ENCODE measurements at places on chromosomes 6 and 20.

DNA sequence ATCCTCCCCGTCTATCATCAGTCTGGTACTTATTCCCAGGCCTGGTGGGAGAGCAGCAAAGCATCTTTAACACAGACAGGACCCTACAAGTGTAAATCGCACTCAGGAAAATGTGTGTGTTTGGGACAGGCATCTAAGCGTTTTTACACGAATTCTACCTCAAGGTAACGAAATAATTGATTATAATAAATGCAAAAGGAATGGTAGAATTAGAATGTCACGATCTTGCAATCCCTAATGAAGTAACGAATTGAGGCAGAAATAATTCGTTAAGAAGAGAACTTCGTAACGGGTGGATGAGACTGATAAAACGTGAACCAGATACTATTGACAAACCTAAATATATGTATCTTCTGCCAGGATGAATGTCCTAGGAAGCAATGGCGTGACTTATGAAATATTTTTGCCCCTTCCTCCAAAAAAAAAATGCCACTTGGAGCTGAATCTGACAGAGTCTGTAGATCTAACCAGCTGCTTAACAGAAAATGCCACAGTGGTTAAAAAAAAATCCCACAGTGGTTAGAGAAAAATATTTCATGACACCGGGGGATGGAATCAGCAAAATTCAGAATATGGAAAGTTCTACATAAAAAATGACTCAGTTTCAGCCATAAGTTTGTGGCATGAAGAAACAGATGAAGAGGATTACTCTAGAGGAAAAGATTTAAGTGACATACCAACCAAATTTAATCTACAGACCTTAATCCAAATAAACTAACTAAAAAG, 68.7 kb downstream of the F13A1 start:
- DNase-seq = no peak

DNA sequence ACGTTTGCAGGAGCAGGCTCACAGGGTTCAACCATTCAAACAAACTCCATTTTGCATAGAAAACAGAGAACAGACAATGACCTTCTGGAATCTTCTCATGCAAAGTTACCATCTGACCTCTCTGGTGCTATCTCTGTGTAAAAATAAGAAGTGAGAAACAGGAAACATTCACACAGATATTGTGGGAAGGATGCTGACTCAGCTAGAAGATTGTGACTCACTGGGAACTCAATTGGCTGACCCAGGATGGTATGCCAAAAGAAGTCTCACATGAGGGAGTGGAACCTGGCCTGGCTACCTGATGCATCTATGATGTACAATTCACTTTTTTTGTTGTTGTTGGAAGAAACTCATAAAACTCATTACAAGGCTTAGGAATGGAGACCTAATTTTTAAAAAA, 61.1 kb upstream of the TBX18 start:
- DNase-seq = no peak

GRCh38 chr6:130034378-130035146, 16.2 kb downstream of the L3MBTL3 start:
- no peak for DNase-seq

DNA sequence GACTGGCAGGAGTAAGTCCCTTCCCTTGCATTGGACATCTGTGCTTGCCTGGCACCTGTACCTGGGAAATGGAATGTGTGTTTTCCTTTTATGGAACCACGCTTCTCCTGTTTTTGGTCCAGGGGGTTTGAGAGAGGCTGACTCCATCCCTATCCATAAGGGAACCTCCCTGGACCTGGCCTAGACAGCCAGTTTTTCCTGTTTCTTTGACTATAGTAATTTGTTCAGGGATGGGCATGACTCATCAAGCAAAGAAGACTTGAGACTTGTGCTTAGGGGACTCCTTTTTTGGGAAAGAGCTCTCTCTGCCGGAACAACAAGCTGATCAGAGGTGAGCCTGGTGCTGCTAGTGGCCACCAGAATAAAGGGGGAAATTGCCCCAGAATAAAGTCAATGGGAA, 393.8 kb downstream of the CDH26 start:
- no peak for DNase-seq

DNA sequence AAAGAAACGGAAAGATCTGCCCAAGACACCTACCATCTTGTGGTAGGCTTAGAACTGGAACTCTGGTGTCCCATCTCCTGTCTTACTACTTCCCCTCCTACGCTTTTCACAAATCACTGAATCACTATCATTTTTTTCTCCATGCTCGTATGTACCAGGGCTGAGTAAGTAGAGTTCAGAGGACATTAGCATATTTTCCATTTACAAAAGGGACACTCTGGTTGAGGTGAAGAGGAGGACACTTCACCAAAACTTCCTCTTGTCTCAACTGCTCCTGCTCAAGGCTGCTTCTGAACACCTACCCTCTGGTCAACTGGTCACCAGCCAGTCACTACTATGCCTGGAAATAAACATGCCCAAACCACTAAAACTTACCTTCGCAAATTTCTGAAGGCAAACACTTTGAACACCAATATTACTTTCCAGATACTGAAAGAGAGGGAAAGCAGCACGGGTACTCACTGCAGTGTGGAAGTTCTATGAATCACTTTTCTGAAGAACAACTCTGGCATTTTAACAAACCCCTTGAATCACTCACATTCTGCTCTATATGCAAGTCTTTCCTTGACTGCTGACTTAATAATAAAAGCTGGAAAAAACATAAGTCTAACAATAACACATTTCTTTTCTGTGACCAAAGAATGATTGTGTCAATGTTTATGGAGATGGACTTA, 123.3 kb downstream of the INSM1 start:
- DNase-seq = no peak

DNA sequence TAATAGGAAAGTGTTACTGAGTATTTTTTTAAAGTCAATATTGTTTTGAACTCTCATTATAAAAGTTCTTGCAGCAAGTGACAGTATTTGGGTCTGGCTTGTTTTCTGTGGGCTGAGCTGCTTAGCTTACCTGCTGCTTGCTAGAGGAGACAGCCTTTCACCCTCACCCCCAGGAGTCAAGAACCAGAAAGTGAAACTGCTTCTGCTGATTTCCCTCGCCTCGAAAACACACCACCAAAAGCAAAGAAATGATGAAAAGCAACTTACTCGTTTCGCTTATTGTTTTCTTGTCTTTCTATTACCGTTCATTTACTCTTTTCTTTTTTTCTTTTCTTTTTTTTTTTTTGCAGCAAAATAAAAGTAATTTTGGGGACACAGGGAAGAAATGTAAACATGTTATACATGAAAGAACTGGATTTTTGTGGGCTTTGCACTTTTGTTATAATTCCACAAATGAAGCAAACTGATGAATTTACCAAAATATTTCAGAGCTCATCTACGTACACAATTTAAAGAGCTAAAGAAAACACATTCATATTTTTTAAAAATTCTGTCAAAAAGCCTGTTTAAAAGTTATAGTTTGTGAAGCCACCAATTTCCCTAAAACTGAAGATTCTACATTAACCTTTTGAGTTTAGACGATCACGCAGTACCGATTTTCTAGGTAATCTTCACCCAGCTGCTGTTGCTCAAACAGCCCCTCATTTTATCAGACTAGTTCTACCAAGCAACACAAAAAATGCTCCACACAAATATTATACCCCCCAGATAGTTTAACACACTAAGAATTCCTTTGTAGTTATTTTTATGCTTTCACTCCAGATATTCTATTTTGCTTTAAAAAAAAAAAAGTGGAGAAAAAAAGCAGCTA, 1.7 kb downstream of the SCML4 start:
- no peak for DNase-seq

GRCh38 chr20:63711085-63711645, 3.3 kb downstream of the ZGPAT start:
- no peak for DNase-seq

- DNase-seq = no peak
These were observed 3.2 kb upstream of the RFPL4B start for GRCh38 chr6:112343977-112344376.

DNA sequence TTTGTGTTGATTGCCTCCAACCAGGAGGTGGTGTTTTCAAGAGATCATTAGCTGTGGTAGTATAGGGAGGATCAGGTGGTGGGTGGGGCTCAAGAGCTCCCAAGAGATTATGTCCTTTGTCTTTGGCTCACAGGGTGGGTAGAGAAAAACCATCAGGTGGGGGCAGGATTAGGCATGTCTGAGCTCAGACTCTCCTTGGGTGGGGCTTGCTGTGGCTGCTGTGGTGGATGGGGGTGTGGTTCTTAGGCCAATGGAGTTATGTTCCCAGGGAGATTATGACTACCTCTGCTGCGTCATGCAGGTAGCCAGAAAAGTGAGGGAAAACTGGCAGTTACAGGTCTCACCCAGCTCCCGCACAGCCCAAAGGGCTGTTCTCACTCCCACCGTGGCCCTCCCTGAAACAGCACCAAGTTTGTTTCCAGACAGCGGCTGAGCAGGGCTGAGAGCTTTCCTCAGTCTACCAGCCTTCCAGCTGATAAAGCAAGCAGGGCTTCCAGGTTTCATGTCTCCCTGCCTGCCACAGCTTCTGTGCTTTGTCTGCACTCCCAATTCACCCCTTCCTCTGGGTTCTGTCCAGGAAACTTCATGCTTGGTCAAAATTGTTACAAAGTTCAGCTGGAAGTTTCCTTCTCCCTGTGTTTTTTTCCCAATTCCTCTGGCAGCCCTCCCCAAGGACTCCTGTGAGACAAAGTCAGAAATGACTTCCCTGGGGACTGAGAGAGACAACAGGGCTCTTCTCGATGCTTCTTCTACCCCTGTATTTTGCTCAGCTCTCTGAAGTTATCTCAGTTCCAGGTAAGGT, 481.1 kb upstream of the MAN1A1 start:
- DNase-seq = no peak

GRCh38 chr20:400128-400453, 8.0 kb upstream of the RBCK1 start:
- no peak for DNase-seq

GRCh38 chr6:15338476-15338875, 92.6 kb downstream of the JARID2 start:
- no peak for DNase-seq

- peak; percentile 43 for DNase-seq
These were observed 1.4 kb downstream of the BTN1A1 start for GRCh38 chr6:26501482-26501986.

- peak; percentile 24 for DNase-seq
These were observed 73.2 kb downstream of the QRSL1 start for GRCh38 chr6:106702451-106703110.

- DNase-seq = peak; percentile 49
These were observed 506 bp downstream of the RGS17 start for GRCh38 chr6:153130515-153131036.

- DNase-seq = peak; percentile 84
These were observed 278.4 kb downstream of the LRFN2 start for GRCh38 chr6:40308533-40309306.

- DNase-seq = peak; percentile 86
These were observed at the start of gene PREX1 for GRCh38 chr20:48827855-48828733. Gene PREX1, minus strand, starts transcription at chr20:48827999. Its CDS starts 139 bp downstream, at chr20:48827860.

- DNase-seq = no peak
These were observed 99.1 kb downstream of the ARID1B start for GRCh38 chr6:156876302-156876701.

DNA sequence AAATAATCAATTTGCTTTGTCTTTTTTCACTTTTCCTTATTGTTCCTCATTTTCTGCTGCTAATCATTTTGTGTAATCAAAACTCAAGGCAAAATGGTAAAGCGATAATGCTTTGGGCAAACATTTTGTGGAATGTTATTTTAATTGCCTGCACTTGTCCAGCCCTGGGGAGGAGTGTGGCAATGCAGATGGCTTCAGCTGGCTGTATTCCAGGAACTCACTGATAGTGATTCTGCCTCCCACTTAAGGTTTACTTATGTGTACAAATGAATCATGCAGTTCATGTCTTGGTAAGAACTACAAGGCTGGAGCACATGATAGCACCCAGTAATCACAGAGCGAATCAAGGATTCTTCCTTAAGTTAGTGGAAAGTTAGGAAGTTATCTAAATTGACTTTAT, 107.8 kb downstream of the COL19A1 start:
- peak; percentile 79 for DNase-seq

DNA sequence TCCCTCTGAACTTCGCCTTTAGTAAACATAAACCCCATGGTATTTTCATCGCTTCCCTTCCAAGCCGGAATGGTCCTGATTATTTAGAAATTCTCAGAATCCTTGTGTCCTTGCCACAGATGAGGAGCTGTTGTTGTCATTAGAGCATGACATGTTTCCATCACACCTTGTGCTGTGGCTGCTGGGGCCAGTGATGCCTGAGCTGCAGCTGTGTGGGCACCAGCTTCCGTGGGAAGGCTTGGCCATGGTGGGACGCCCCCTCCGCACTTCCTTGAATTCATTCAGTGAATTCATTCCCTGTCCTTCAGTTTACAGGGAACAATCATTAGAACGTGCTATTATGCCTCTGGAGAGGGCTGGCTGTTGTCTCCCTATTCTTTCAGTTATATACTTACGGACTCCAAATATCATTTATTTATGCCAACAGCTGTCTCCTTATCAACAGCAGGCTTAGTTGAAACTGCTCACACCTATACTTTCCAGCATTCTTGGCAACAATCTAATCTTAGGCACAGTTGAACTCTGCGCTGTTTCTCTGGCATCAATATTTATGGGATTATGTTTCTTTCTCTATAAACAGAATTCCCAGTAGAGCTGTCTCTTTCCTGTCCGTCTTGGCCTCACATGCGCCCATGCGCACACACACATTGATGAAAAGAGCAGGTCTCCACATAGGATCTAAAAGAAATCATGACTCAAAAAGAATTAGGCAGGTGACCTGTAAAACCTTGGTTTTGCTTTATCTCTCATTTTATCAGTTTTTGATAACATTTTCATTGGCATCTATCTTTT, 9.0 kb downstream of the ADGRF1 start:
- no peak for DNase-seq

DNA sequence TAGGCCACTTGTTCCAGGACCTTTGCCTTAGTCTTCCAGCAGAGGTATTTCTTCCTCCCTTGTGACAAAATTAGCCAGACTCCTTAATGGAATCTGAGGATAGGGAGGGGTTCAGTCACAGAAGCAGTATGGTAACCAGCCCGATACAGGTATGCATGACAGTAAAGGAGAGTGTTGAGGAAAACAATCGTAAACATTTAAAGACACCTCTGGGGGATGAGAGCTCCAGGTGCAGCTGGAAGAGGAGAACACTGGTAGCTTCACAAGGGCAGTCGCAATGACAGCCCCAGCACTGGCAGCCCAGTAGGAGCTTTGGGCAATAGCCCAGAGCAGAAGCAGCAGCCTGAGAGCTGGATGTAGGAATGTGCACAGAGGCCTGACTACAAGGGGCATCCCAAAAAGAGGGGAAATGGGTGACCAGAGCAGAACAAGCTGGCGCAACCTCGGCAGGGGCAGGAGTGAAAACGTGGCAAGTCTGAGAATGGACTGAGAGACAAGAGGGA, 344.9 kb upstream of the JAG1 start:
- DNase-seq = no peak

- DNase-seq = no peak
These were observed 41.7 kb downstream of the RIOK1 start for GRCh38 chr6:7431313-7431673.

DNA sequence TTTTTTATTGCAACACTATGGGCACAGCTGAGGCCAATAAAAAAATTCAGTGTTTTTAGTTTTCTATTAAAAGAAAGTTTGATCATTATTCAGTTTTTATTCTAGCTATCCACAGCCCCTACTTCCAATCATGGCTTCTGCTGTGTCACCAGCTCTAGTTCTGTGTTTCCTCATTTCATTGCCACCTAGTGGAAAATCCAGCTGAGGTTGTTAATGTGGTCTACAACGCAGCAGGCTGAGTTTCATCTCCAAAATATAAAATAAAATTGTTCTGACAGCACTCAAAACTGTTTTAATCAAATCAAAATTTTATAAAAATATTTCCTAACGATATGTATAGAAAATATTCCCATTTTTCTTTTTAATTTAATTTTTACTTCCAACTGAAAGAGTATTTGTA, 13.6 kb downstream of the COL9A1 start:
- no peak for DNase-seq

GRCh38 chr6:25286891-25287290, 7.7 kb downstream of the CARMIL1 start:
- DNase-seq = no peak
